ENCODE measurements at places on chromosomes 6 and 20.

- no peak for DNase-seq
These were observed 394.5 kb upstream of the SLC35B3 start for GRCh38 chr6:8829796-8830195.

DNA sequence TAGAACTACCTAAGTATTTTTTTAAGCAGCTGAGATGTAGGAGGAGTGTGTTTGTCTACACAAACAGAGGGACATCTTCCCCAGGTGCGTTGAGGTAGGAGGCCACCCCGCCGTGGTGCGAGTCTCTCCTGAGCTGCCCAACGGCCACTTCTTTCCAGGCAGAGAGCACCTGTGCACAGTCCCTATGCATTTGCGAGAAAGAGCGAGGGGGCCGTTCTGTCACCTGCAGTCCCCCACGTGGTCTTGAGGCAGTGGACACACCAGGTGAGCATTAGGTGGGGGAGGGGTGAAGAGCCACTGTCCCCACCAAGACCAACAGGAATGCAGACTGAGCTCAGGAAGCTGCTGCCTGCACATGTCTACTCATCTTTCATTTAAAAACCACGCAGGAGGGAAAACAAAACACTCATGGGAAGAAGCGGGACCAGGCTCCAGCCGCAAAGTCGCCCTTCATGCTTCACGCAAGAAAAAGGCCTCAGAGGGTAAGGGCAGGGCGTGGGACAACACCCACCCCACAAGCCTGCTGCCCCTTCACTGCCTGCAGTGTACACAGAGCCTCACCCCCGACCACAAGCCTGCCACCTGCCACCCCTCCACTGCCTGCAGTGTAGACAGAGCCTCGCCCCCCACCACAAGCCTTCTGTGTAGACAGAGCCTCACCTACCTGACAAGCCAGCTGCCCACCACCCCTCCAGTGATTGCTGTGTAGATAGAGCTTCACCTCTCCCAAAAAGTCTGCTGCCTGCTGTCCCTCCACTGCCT, 142.0 kb downstream of the DLL1 start:
- peak; percentile 62 for DNase-seq

GRCh38 chr6:64589961-64590360, 954.4 kb downstream of the PHF3 start:
- no peak for DNase-seq

DNA sequence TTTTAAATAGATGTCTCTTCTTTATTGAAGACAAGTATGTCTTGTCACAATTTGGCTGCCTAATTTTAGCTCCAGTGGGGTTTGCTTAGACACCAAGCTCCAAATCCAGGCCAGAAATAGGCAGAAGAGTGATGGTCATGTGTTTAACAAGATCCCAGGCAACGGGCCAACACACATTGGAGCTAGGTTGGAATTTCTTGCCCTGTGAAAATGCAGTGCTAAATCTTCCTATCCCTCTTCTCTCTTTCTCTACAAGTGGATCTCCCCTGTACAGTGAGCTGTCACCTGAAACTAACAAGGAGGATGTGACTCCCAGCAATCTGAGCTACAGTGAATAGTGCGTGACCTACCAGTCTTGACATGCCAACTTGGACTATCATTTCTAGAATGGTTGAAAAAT, 65.3 kb upstream of the VGLL2 start:
- no peak for DNase-seq

GRCh38 chr6:16806363-16806762, 45.1 kb upstream of the ATXN1 start:
- DNase-seq, result no peak

DNA sequence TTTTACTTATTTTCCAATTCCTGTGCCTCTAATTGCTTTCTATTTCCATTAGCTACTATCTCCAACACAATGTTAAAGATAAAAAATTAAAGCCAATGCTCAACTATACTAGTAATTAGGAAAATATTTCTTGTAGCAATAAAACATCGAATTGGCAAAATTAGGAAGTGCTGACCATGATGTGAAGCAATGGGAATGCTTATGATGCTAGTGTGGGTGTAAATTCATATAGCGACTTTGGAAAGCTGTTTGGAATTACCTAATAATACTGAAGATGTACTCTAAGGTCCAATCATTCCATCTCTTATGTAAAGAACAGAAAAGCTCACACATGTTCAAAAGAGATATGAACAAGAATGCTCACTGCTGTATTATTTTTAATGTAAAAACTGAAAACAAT, 78.2 kb downstream of the UBE3D start:
- no peak for DNase-seq

DNA sequence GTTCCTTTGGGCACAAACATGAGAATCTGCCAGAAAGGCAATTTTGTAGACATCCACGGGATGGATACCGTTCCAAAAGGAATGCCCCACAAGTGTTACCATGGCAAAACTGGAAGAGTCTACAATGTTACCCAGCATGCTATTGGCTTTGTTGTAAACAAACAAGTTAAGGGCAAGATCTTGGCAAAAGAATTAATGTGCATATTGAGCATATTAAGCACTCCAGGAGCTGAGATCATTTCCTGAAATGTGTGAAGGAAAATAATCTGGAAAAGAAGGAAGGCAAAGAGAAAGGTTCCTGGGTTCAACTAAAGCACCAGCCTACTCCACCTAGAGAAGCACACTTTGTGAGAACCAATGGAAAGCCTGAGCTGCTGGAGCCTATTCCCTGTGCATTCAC, 103.9 kb upstream of the ARG1 start:
- no peak for DNase-seq

DNA sequence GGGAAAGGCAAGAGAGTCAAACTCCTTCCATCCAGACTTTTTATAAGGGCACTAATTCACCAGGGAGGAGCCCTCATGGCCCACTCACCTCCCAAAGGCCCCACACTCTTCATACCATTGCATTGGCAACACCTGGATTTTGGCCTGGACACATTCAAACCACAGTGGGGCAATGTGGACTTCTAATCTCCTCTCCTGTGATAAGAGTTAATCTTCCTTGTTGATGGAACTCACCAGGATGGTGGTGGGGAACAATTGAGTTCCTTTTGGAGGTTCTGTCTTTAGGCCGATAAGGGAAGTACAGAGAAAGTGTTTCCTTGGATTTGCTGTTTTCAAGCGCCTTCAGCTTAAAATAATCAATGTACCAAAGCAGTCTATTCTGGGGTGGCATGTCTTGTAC, 268.7 kb downstream of the CD83 start:
- DNase-seq, result no peak

DNA sequence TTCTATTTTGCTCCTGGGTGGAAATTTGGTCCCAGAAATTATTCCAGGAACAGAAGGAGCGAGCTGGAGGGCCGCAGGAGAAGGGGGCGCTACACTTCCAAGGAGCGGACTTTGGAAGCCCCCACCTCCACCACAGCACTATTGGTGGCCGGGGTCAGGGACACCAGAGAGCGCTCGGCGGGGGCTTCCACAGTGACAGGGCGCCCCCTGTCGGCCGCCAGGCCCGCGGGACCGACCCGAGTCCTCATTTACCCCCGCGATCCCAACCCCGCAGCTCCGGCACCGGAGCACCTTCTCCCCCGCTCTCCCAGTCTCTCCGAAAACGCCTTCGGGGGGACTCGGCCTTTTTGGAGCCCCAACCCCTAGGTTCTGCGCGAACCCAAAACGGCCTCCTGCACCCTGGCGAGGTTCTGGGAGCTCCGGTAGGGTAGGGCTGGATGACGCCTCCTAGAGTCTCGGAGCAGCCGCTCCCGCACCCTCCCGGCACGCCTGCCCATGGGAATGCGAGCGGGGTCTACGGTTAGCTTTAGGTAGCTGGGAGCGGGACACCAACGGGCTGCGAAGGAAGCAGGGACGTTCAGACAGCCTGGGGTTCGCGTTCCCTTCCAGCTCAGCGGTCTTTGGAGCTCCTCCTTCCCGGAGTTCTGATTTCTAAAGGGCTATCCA, 2.4 kb upstream of the FOXA2 start:
- DNase-seq, result no peak

DNA sequence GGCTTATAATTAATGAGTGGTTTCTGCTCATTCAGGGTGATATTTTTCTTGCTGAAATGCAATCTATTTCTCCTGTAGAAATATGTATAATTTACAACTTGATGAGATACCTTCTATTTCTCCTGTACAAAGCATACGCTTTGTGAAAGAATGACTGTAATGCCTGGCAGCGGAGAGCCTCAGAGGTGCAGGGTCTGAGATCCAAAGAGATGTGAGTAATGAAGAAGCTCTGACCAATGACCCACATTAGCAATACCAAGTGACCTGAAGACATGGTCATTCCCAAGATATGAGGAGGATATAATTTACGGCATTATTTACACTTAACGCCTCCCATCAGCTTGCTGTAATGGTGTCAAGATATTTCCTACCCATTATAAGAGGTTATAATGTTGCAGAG, 98.4 kb upstream of the RAB32 start:
- no peak for DNase-seq

GRCh38 chr6:163701762-163702161, 287.2 kb downstream of the QKI start:
- DNase-seq, result no peak

DNA sequence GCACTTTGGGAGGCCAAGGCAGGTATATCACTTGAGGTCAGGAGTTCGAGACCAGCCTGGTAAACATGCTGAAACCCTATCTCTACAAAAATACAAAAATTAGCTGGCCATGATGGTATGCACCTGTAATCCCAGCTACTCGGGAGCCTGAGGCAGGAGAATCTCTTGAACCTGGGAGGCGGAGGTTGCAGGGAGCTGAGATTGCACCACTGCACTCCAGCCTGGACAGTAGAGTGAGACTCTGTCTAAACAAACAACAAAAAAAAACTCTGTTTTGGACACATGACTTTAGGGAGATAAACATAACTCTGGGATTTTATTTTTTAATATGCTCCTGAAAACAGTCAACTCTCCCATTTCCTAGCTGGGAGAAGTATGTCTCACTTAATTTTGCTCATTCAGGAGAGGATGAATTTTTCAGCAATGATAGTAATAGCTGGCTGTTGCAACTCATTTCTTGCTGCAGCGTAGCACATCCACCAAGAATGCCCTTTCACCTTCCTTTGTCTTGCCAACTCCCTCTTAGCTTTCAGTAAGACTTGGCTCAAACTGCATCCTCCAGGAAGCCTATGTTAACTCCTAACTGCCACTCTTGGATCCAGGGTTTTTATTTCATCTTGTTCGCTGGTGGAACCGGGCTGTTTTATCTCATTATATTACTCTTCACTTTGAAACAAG, 24.3 kb downstream of the TOP1 start:
- DNase-seq, result no peak

DNA sequence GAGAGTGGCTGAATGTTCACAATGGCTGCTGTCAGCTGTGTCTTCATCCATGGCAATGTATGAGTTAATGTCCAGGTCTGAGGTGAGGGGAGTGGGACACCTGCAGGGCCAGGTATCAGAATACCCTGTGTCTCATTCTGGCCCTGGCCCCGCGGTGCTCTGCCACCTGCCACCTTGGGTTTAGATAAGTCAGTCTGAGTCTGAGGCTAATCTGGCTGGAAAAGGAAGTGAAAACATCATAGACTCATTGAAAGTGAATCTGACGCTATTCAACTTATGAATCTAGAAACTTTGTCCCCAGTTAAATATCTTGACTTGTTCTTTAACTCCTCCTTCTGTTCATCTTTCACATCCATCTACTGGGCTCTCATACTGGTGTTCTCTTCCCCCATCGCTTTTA, 267.1 kb upstream of the JAG1 start:
- no peak for DNase-seq

GRCh38 chr6:146642921-146643320, 44.1 kb downstream of the ADGB start:
- DNase-seq, result no peak

- DNase-seq, result no peak
These were observed 155.3 kb downstream of the EYA4 start for GRCh38 chr6:133396233-133396983.

GRCh38 chr20:62952373-62952967, at the start of gene SLC17A9:
SLC17A9 (plus strand) TSS chr20:62952709; CDS start chr20:62952831, 122 bp downstream.
- DNase-seq, result peak; percentile 86

- no peak for DNase-seq
These were observed 2.1 kb downstream of the SGK2 start for GRCh38 chr20:43560974-43561373.

DNA sequence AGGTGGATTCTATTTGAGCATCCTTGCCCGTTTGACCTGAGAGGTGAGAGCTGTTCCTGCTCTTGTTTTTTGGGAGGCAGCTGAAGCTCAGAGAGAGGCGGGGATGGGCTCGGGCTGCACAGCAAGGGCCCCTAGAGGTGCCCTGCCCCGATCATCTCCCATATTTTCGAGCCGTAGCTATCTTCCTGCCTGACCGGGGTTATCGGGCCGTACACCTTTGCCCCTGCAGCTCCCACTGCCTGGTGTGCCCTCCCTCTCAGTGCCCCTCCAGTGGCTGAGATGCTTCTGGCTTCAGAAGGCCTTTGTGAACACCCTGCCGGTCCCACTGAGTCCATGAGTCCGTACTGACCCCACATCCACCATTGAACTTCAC, 6.7 kb downstream of the SRC start:
- no peak for DNase-seq

DNA sequence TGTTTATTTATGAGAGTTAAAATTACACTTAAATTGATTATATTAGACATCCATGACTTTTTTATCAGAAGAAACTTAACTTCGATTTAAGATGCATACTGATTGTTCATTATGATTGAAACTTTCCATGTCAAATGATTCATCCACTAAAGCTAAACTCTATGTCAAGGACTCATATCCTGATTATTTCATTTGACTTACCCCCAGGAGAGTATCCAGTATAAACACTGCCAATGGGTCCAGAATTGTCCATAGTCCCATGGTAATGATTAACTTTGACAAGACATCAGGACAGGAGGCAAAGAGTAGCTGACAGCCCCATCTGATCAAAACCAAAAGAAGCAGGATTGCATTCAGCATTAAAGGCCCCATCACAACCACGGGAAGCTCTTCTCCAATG, 709.9 kb downstream of the TFAP2A start:
- no peak for DNase-seq

DNA sequence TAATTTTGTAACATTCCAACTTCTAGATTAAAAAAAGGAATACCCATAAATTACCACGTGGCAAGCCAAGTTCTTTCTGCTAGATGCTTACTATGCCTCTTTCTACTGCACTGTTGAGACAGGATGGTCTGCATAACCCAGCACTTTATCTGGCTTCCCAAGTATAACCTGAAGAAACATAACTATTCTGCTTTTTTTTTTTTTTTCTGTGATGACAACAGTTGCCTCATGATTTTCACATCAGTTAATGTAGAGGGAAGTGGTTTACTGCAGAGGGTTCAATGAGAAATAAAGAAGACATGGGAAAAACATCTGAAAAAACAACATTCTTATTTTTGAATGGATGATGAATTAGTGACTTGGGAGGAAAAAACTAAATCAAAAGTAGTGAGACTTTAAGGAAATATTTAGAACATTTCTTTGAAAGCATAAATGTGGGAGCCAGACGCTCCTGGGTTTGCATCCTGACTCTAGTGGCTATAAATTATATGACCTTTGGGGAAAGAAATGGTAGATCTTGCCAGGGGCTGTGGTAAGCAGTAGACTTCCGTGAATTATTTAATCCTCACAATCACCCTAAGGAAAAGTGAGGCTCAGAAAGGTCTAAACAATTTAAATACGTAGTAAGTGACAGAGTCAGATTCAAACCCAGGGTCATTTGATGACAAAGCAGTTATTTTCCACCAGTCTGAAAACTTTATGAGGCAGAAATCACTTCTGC, 230.7 kb downstream of the PHACTR1 start:
- DNase-seq, result no peak
